ENCODE measurements at places on chromosomes 2 and 18.

DNA sequence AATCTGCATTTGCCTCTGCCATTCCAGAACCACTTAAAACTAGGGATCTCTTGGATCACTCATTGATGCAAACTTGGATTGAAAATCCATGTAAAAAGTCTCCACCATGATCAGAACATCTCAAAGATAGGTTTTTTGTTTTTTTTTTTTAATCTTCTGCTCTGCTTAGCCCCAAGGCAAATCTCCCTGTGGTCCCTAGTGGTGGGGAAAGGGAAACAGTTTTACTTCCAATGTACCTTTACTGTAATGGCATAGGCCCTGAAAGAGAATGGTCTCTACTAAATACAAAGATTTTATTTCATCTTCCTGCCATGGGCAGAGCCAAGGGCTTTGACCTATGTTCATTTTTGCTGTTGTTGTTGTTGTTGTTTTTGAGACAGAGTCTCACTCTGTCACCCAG, 78.4 kb downstream of the KANSL1L start:
- H3K4me1 ChIP-seq = no peaks in the 10 kb centered on the region
- no peak for DNase-seq
- no peaks in the 10 kb centered on the region for H3K27me3 ChIP-seq
- no peak overlapping the region for H3K27ac ChIP-seq
- H3K4me3 ChIP-seq = no peak overlapping the region

- no peak overlapping the region for H3K4me3 ChIP-seq
- no peaks in the 10 kb centered on the region for H3K27me3 ChIP-seq
- no peak overlapping the region for H3K27ac ChIP-seq
- no peaks in the 10 kb centered on the region for H3K4me1 ChIP-seq
- no peaks in the 10 kb centered on the region for H3K36me3 ChIP-seq
These were observed 167.1 kb upstream of the KYNU start for GRCh38 chr2:142710336-142710735.

DNA sequence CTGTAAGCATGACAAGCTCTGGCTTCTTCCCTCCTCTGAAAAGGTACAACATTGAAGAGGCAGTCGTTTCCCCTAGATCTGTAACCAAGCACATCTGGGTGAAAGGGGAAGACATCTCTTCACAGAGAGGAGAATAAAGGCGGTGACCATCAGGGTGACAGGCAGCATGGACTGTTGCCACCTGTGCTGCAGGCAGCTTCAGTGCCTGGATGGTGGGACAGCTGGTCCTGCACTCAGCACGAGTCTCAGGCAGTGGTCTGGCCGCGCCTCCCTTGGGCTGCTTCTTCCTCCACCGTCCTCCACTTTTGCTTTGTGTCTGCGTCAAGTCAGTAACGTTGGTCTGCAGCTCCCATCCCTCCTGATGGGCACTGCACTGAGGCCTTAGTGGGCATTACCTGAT, 264.4 kb downstream of the NEDD4L start:
- no peak overlapping the region for H3K27ac ChIP-seq
- H3K27me3 ChIP-seq = no peaks in the 10 kb centered on the region
- no peak for DNase-seq
- no peak overlapping the region for H3K4me3 ChIP-seq

- H3K4me3 ChIP-seq = no peak overlapping the region
- no peaks in the 10 kb centered on the region for H3K27me3 ChIP-seq
- DNase-seq = peak; percentile 42
- no peak overlapping the region for H3K27ac ChIP-seq
- H3K4me1 ChIP-seq = no peaks in the 10 kb centered on the region
- no peaks in the 10 kb centered on the region for H3K36me3 ChIP-seq
These were observed 73.8 kb downstream of the MAP3K20 start for GRCh38 chr2:173149491-173149890.

DNA sequence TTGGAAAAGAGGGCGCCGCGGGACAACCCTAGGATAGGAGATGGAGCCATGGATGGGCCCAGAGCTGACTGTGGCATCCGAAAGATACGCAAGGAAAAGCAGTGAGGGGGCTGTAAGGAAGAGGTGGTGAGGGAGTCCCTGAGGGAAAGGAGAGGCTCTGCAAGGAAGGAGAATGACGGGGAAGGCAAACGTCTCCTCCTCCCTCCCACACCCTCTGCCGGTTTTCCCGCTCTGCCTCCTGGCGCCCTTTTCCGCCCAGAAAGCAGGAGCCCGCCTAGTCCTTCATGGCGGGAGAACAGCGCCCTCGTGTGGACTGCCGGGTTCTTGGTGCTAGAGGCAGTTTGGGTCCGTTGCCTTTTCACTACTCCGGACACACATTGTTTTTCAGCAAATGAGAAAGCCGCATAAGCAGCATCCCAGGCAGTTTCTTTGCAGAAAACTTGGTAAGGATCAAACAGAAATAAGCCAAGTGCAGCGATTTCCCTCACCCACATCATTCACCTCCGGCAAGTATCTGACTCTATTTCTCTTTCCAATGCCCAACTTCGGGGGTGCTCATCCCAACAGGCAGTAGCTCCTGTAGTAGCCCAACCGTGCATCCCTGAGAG, 200.4 kb downstream of the INO80D start:
- H3K36me3 ChIP-seq = no peaks in the 10 kb centered on the region
- no peaks in the 10 kb centered on the region for H3K4me1 ChIP-seq
- peak; percentile 5 for DNase-seq
- no peak overlapping the region for H3K4me3 ChIP-seq
- H3K27ac ChIP-seq = no peak overlapping the region

Measured in effector memory CD4-positive, alpha-beta T cell (primary cell).